Activated naive CD4-positive, alpha-beta T cell treated with anti-CD3 and anti-CD28 coated beads, Interleukin-2, amount 10 ng/mL, durations not matched to agents 7 days and 5 days (primary cell): ENCODE measurements at places on chromosomes 4 and X.

DNA sequence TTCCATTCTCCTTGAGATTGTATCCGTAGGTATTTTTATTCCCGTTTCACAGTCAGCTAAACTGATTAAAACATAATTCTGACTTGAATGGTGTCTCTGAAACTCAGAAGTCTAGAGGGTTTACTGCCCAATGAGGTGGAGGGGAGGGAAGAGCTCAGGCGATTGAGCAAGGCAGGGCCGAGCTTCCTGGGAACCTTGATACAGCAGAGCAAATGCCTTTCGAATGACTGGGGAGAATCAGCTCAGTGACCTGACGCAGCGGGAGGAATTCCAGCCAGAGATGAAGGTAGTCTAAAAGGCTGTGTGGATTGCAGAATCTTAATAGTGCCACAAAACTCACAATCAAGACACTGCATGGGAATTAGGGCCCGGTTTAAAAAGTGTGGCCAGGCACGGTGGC is 233.6 kb downstream of the EVC2 start:
- H3K27me3 ChIP-seq = no peaks in the 10 kb centered on the region
- no peak overlapping the region for H3K27ac ChIP-seq
- no peaks in the 10 kb centered on the region for H3K36me3 ChIP-seq
- no peak for DNase-seq
- no peak overlapping the region for H3K4me3 ChIP-seq
- H3K4me1 ChIP-seq = no peaks in the 10 kb centered on the region

- peaks cover 2% of the 10 kb centered on the region for H3K4me1 ChIP-seq
- no peak overlapping the region for H3K27ac ChIP-seq
- no peaks in the 10 kb centered on the region for H3K36me3 ChIP-seq
- H3K4me3 ChIP-seq = no peak overlapping the region
- H3K27me3 ChIP-seq = peaks cover 67% of the 10 kb centered on the region
These were observed 53.9 kb downstream of the ENPP6 start for GRCh38 chr4:184163813-184164212.

DNA sequence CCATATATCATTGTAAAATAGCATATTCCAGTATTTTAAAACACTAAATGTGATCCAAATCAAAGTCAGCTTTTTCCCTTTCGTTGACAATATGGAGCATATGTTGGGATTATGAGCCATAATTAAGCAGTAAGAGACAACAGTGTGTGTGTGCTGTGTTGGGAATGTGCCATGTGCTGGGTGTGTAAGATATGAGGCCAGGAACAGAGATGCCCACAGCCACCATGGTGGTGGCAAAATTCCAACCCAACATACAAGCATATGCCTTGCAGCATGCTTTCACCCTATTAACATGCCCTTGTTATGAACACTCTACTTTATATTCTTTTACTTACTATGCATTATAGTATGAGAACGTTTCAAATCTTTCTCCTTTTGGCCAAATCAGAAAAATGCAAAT is 1560.4 kb upstream of the TENM3 start:
- H3K36me3 ChIP-seq = no peaks in the 10 kb centered on the region
- no peak overlapping the region for H3K27ac ChIP-seq
- no peak overlapping the region for H3K4me3 ChIP-seq

DNA sequence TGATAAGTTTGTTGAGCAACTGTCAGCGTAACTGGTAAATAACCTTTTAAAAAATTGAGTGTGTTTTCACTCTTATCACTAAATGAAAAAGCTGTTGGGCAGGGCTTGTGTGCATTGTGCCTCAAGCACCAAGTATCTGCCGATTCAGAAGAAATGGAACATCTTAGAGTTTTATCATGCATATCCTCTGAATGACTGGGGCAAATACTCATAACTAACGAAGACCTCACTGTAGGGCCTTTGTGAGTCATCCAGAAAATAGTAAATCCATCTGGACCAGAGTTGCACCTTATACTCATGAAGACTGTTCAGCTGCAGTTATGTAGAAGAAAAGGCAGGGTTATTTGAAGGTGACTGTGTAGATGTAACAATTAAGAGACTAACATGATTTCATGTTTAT is 222.1 kb downstream of the CAMK2D start:
- H3K4me3 ChIP-seq = no peak overlapping the region
- no peak overlapping the region for H3K27ac ChIP-seq
- H3K27me3 ChIP-seq = no peaks in the 10 kb centered on the region
- peaks cover 23% of the 10 kb centered on the region for H3K36me3 ChIP-seq
- DNase-seq = no peak

GRCh38 chrX:32599156-32599555 is 612.2 kb downstream of the DMD start:
- H3K36me3 ChIP-seq = no peaks in the 10 kb centered on the region
- no peaks in the 10 kb centered on the region for H3K27me3 ChIP-seq
- no peaks in the 10 kb centered on the region for H3K4me1 ChIP-seq
- H3K27ac ChIP-seq = no peak overlapping the region
- no peak overlapping the region for H3K4me3 ChIP-seq
- DNase-seq = no peak

DNA sequence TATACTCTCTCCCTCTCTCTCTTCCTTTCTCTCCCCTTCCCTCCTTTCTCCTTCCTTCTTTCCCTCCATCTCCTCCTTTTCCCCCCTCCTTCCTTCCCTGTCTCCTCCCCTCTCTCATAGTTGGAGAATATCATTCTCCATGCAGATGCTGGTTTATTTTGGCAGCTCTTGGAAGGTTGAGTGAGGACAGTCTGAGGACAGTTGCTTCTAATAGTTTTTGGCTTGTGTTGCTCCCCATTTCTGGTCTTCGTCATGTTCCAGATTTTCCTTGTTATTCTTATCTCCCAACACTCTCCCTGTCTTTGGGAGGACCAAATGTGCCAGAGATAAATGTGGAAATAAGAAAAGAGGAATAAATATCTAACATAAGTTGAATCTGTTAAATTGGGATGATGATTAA is 263.0 kb downstream of the FRMPD4 start:
- no peaks in the 10 kb centered on the region for H3K4me1 ChIP-seq
- no peak overlapping the region for H3K4me3 ChIP-seq
- H3K27me3 ChIP-seq = no peaks in the 10 kb centered on the region
- H3K27ac ChIP-seq = no peak overlapping the region
- no peak for DNase-seq
- no peaks in the 10 kb centered on the region for H3K36me3 ChIP-seq

- H3K36me3 ChIP-seq = no peaks in the 10 kb centered on the region
- H3K4me1 ChIP-seq = no peaks in the 10 kb centered on the region
- H3K27me3 ChIP-seq = peaks cover 18% of the 10 kb centered on the region
- DNase-seq = no peak
These were observed 13.4 kb upstream of the CHIC2 start for GRCh38 chr4:54077812-54078211.

- H3K36me3 ChIP-seq = no peaks in the 10 kb centered on the region
- no peaks in the 10 kb centered on the region for H3K27me3 ChIP-seq
- no peak overlapping the region for H3K27ac ChIP-seq
- DNase-seq = no peak
These were observed 28.7 kb upstream of the DIPK2B start for GRCh38 chrX:45229348-45229747.

DNA sequence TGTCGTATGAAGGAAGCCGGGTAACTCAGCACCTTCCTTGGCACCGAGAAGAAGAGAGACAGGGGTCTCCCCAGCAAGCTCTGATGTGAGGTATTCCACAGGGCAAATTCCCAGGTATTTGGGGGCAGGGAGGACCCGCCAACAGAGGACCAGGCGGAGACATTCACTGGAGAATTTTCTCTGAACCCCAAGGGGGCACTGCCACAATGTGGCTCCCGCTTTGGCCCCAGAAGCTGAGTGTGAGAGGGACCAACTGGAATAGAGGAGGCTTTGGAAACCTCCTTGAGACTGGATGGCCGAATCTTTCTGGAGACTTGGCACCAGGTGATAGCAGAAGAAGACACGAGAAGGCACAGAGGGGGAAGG is 735 bp upstream of the GABRE start:
- H3K27ac ChIP-seq = no peak overlapping the region
- H3K36me3 ChIP-seq = no peaks in the 10 kb centered on the region
- no peak for DNase-seq
- no peak overlapping the region for H3K4me3 ChIP-seq
- H3K27me3 ChIP-seq = peaks cover 27% of the 10 kb centered on the region
